A549 treated with Mapracorat at 1 μM for 4 hours (cell line): ENCODE measurements at places on chromosomes 4 and X. TPM values are rescaled to one million over a fixed set of nuclear protein-coding genes. Genes with fewer than 3 reads are reported as not detected.

The DMRTC1 gene
- total RNA-seq: not detected in 5 replicates

The UGT2B15 gene
- 0.08 to 0.15 TPM (median 0.08 TPM) in 3 of 5 replicates, not detected in the others for total RNA-seq

The MAPK10 gene
- 0.33 to 0.51 TPM (median 0.35 TPM) in 5 replicates for total RNA-seq

The XAGE2 gene
- total RNA-seq: not detected in 5 replicates

The NSUN7 gene
- 0.17 to 0.62 TPM (median 0.41 TPM) in 5 replicates for total RNA-seq

The CABS1 gene
- not detected in 5 replicates for total RNA-seq

The NUDT10 gene
- 0.53 to 1.1 TPM (median 0.82 TPM) in 5 replicates for total RNA-seq

The CLNK gene
- not detected in 5 replicates for total RNA-seq

The BCAP31 gene
- 352 to 443 TPM (median 371 TPM) in 5 replicates for total RNA-seq

The MAGEC2 gene
- total RNA-seq: not detected in 5 replicates

The VMA21 gene
- total RNA-seq: 18.3 to 29.1 TPM (median 28.6 TPM) in 5 replicates

The TMEM164 gene
- 70.6 to 85.3 TPM (median 79.4 TPM) in 5 replicates for total RNA-seq

The AKAP4 gene
- not detected in 5 replicates for total RNA-seq

The MAGEE1 gene
- total RNA-seq: 3.5 to 4.8 TPM (median 4.3 TPM) in 5 replicates

The ADH1B gene
- total RNA-seq: not detected in 5 replicates

The GIMD1 gene
- total RNA-seq: not detected in 5 replicates

The SH3D19 gene
- total RNA-seq: 20.1 to 25.8 TPM (median 22.3 TPM) in 5 replicates

The DGKQ gene
- 4.2 to 9.0 TPM (median 8.1 TPM) in 5 replicates for total RNA-seq

The MAGIX gene
- total RNA-seq: 2.3 to 3.5 TPM (median 3.2 TPM) in 5 replicates

The PLP1 gene
- not detected in 5 replicates for total RNA-seq

The DKK2 gene
- not detected in 5 replicates for total RNA-seq

The ETNPPL gene
- not detected in 5 replicates for total RNA-seq

The SSX4 gene
- total RNA-seq: not detected in 5 replicates

The FAM9B gene
- total RNA-seq: not detected in 5 replicates

The UGT2A1 gene
- not detected in 5 replicates for total RNA-seq

The STK26 gene
- 8.0 to 10.8 TPM (median 10.6 TPM) in 5 replicates for total RNA-seq

The ARHGEF38 gene
- total RNA-seq: not detected in 5 replicates

The RASGEF1B gene
- total RNA-seq: not detected in 5 replicates

The FGFBP1 gene
- total RNA-seq: 2.9 to 4.4 TPM (median 3.9 TPM) in 5 replicates

The VSIG1 gene
- total RNA-seq: 0.13 to 0.44 TPM (median 0.21 TPM) in 5 replicates

The MAGEB17 gene
- not detected in 5 replicates for total RNA-seq

The DKC1 gene
- total RNA-seq: 148 to 191 TPM (median 154 TPM) in 5 replicates

The POU3F4 gene
- not detected in 5 replicates for total RNA-seq

The RHOXF2B gene
- total RNA-seq: not detected in 5 replicates

The ATP1B4 gene
- total RNA-seq: 0.04 TPM in 2 of 5 replicates, not detected in the others

The SULT1B1 gene
- total RNA-seq: 0.02 TPM in 1 of 5 replicates, not detected in the others

The MAP7D2 gene
- 5.1 to 6.1 TPM (median 5.7 TPM) in 5 replicates for total RNA-seq

The ALAS2 gene
- total RNA-seq: not detected in 5 replicates

The VEGFD gene
- total RNA-seq: 0.14 to 0.57 TPM (median 0.22 TPM) in 5 replicates

The MAGED4 gene
- total RNA-seq: 4.0 to 11.5 TPM (median 5.3 TPM) in 5 replicates

The TRAM1L1 gene
- total RNA-seq: 0.45 to 0.70 TPM (median 0.48 TPM) in 5 replicates

The H2BW1 gene
- total RNA-seq: not detected in 5 replicates
